ENCODE measurements at places on chromosomes 3 and 15. TPM values are rescaled to one million over a fixed set of nuclear protein-coding genes. Genes with fewer than 3 reads are reported as not detected.

Gene GTPBP8
- 25.3 TPM for total RNA-seq

Gene ACTC1
- total RNA-seq, result not detected

Gene CYP8B1
- not detected for total RNA-seq

Gene MASP1
- total RNA-seq, result not detected

Gene CTXN2
- not detected for total RNA-seq

Gene ARL6
- total RNA-seq, result 4.5 TPM

DNA sequence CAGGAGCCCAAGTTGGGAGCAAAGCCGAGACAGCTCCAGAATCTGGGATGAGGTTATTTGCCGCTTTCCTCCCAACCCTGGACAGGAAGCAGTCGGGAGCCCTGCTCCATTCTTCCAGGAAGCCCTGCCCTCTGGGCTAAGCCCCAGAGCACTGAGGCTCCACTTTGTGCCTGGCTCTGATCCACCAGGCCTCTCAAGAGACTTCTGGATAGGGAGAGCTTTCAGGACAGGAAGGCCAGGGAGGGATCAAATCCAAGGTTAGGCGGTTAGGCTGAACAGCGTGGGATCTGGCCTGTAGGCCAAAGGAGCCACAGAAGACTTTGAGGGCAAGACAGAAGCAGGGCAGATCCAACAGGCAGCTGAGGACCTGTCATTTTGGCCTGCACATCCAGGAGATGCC, 835 bp downstream of the STOML1 start:
- no peak for DNase-seq

DNA sequence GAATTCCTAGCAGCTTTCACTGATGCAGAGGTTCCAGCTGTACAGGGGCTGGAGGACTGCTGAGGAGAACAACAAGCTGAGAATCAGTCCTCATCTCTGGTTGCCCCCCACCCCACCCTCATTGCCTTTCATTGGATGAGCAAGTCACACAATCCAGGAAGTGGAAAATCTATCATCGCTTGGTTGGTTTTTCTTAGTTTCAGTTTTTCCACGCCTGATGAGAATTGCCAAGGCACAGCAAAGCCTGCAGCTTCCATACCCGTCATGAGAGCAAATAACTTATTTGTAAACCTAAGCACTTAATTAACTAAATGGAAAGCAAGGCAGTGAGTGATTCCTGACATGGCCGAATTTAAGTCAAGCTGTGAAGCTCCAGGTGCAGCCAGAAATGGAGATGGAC, 21.4 kb upstream of the LIPC start:
- peak; percentile 75 for DNase-seq

DNA sequence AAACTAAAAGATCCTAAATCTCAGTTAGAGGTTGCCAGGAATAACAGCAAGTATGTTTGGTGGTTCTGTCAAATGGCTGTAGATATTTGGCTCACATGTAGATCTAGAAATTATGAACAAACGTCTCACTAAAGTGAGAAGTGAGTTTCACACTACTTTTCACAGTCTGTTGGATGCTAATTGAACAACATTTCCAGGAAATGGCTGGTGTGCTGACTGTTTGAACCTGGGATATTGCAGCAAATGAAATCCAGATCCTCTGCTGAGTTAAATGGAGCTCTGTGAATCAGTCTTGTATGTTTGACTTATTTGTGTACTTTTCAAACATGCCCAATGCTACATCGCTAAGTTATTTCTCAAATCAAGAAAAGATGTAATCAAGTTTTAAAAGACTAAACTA, 21.3 kb upstream of the RSL24D1 start:
- no peak for DNase-seq

DNA sequence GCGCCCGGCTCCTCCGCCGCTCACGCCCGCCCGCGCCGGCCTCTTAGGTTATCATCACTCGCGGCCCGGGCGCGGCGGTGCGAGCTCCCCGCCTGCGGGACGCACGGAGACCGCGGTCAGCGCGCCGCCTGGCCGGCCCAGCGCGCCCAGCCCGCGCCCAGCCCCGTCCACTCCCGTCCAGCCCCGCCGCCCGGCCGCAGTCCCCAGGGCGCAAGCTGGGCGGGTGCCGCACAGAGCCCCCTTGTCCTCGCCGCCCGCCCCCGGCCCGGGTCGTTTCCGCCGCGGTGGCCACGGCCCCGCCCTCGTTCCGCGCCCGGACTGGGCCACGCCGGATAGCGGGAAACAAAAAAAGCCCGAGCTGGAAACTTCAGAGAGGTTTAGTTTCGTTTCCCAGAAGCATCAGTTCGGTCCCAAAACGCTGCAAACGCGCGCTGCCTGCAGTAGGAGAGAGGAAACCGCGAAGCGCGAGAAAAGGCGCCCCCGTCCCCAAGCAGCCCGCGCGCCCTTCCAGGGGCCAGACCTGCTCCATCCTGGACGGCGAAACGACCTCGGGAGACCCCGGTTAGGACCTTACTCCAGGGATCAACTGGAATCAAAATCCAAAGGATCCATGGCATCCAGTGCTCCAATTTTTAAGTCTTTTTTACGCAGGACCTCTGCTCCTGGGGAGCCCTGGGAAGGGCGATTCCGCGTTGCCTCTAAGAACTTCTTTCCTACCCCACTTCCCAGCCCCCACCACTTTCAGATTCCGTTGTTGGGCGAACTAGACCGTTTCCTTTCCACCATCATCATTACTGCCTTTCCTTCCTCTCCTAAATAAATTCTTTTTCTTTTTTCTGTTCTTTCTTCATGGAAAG, at the start of gene ATP10A:
Gene ATP10A (minus strand): TSS at position 217 of the 857 bp plus-strand sequence. CDS start 231 bp downstream, outside the sequence.
- DNase-seq, result peak; percentile 77

DNA sequence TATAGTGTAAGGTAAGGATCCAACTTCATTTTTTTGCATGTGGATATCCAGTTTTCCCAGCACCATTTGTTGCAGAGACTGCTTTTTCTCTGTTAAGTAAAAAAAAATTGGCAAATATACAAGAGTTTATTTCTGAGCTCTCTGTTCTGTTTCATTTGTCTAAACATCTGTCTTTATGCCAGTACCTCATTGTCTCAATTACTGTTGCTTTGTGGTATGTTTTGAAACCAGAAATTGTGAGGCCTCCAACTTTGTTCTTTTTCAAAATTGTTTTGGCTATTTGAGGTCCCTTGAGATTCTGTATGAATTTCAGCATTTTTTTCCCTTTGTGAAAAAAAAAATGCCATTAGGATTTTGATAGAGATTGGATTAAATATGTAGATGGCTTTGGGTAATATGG, 150.5 kb downstream of the MINAR1 start:
- no peak for DNase-seq

DNA sequence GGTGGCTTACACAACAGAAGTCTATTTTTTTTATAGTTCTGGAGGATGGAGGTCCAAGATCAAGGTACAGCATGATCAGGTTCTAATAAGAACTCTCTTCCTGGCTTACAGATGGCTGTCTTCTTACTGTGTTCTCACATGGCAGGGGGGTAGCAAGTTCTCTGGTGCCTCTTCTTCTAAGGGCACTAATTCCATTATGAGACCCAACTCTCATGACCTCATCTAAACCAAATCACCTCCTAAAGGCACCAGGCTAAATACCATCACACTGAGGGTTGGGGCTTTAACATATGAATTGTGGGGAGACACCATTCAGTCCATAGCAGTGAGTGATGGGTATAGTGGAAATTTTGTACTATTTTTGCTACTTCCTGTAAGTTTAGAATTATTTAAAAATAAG, 75.2 kb upstream of the SLC4A7 start:
- DNase-seq, result no peak

GRCh38 chr15:25799906-25800700, 63.0 kb downstream of the ATP10A start:
- no peak for DNase-seq
